ENCODE measurements at places on chromosomes 11 and 22.

GRCh38 chr11:69360606-69361005 is 66.7 kb downstream of the MYEOV start:
- DNase-seq, result no peak
- no peak overlapping the region for H3K4me3 ChIP-seq
- H3K4me1 ChIP-seq, result no peaks in the 10 kb centered on the region
- H3K36me3 ChIP-seq, result no peaks in the 10 kb centered on the region
- no peak overlapping the region for H3K27ac ChIP-seq

DNA sequence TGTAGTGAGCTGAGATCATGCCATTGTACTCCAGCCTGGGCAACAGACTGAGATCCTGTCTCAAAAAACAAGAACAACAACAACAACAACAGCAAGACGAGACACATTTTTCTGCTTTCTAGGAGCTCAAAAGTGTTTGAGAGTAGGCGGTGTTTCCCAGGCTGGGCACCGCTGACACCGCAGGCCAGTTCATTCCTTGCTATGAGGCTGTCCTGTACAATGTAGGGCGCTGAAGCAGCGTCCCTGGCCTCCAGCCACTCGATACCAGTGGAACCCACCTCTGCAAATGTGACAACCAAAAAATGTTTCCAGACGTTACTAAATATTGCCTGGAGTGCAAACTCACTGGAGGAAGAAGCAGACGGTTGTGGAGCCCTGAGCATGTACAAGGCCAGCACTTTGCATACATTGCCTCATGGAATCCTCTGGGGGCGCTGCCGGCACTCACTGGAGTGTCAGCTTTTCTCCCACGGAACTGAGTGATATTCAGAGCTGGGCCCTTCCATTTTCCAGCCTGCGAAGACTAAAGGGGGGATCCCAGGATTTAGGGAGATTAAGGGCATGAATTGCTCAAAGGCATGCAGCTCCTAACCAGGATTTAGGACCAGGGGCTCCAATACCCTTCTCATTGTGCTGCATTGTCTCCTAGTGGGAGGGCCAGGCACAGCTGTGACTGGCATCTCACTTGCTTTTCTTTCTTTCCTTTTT is 5.8 kb upstream of the MIEF1 start:
- H3K27me3 ChIP-seq, result no peaks in the 10 kb centered on the region
- peaks cover 10% of the 10 kb centered on the region for H3K4me1 ChIP-seq
- no peak overlapping the region for H3K4me3 ChIP-seq
- H3K36me3 ChIP-seq, result no peaks in the 10 kb centered on the region

DNA sequence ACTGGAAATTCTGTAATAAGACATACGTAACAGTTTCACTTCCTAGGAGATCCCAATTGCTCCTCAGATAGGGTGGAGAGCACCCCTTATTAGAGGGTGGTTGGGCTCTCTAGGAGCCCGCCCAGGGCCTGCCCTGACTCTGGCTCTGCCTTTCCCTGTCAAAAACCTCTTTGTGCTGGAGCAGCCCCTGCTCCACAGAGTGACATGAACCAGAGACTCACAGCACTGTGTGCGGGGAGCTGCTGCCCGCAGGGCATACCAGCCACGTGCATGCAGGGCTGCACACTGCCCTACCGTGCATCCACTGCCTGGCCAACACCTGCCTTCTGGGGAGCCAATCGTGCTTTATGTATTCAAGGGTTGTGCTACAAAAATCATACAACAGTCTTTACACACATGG is 24.3 kb downstream of the KCNQ1OT1 start:
- no peak overlapping the region for H3K27ac ChIP-seq
- H3K4me1 ChIP-seq, result peaks cover 8% of the 10 kb centered on the region
- no peaks in the 10 kb centered on the region for H3K27me3 ChIP-seq
- no peak overlapping the region for H3K4me3 ChIP-seq
- no peaks in the 10 kb centered on the region for H3K36me3 ChIP-seq

DNA sequence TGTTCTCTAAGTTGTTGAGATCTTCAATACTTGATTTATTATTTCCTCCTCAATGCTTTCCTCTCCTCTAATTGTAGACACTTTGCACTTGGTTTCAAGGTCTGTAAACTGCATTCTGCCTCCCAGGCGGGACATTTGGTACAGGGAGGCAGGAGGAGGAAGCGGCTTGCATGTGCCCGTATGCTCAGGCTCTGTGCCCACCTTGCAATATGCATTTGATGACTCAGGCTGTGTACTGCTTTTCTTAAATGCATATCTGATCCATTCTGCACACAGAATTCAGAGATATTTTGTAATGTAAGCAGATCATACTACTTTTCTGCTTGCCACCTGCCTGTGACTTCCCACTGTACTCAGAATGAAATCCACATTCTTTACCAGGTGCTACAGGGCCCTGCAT is 55.0 kb downstream of the FZD4 start:
- no peak overlapping the region for H3K4me3 ChIP-seq
- H3K36me3 ChIP-seq, result no peaks in the 10 kb centered on the region
- no peaks in the 10 kb centered on the region for H3K27me3 ChIP-seq
- DNase-seq, result no peak
- H3K4me1 ChIP-seq, result no peaks in the 10 kb centered on the region
- H3K27ac ChIP-seq, result no peak overlapping the region

GRCh38 chr11:118437208-118438125 is 1.2 kb downstream of the KMT2A start:
- H3K4me3 ChIP-seq, result peak overlapping the region; percentile 97
- peak overlapping the region; percentile 80 for H3K27ac ChIP-seq
- no peaks in the 10 kb centered on the region for H3K27me3 ChIP-seq
- peaks cover 48% of the 10 kb centered on the region for H3K4me1 ChIP-seq

- H3K27me3 ChIP-seq, result no peaks in the 10 kb centered on the region
- DNase-seq, result peak; percentile 29
- H3K4me3 ChIP-seq, result peak overlapping the region; percentile 90
- H3K36me3 ChIP-seq, result no peaks in the 10 kb centered on the region
Observed at GRCh38 chr11:47981667-47982404, 1.5 kb downstream of the PTPRJ start.

DNA sequence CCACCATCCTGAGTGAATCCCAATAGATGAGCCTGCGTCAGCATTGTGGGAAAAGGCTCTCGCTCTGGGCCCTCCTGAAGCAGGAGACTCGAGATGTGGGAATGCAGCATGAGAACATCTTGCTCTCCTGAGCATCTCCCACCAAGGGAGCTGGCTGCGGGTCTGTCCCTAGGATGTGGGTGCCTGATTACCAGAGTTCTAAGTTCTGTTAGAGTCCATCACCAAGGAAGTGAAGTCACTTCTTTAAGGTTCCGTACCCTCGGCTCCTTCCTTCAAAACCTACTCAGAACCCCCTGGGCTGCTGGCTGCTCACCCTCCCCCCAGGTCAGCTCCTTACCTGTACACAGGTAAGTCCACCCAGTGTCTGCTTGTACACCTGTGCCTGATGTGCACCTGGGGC is 100.5 kb upstream of the IGLL5 start:
- no peaks in the 10 kb centered on the region for H3K4me1 ChIP-seq
- no peak for DNase-seq
- H3K4me3 ChIP-seq, result no peak overlapping the region
- H3K36me3 ChIP-seq, result no peaks in the 10 kb centered on the region

All from psoas muscle (tissue), 8 donors.